ENCODE measurements at places on chromosomes 7 and 10.

GRCh38 chr7:81637534-81637933 is 132.3 kb downstream of the HGF start:
- no peak for DNase-seq

DNA sequence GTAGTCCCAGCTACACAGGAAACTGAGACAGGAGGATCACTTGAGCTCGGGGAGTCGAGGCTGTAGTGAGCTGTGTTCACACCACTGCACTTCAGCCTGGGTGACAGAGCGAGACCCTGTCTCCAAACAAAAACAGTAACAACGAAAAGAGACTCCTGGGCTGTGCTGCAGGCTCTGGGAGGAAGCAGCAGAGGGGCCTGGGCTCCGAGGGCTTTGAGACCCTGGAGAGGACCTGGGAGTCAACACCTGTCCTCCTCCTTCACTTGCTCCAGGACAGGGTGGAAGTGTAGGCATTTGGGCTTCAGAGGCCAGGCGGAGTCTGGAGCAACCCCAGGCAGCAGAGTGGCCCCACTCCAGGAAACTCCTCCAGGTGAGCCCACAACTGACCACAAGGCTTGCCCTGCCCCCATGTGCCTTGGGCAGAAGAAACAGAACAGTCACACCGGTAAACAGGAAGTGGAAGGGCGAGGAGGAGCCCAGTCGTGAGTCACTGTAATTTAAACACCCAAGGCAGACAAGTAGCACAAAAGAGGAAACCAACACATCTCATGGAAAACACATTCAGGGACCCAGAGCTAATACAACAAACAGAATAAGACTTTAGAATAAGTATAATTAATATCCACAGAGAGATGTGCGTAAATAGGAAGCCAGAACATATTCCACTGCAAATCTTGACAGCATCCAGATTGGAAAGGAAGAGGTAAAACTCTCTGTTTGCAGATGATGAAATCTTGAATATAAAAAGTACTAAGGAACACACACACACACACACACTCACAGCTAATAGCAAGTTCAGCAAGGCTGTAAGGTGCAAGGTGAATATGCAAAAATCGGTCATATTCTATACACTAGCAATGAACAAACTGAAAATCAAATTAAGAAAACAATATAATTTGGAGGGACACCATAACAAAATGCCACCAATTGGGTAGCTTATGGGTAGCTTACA is 20.5 kb upstream of the RASGEF1A start:
- no peak for DNase-seq

DNA sequence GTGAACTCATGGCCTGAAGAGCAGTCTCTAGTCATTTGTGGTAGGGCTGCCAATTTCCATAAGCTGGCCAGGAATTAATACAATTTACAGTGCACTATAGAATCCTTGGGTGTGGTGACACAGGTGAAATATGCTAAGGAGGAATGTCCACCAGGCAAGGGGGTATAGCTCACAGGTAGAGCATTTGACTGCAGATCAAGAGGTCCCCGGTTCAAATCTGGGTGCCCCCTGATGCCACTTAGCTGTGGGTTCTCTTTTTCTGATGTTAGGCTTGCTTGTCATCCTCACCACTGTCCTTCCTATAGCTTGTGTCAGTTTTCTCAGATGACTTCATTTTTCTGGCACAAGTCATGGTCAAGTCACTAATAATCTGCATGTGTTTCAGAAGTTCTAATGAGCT is 108.7 kb downstream of the ZNF467 start:
- DNase-seq: no peak

- no peak for DNase-seq
Observed at GRCh38 chr7:115037128-115037802, 115.4 kb downstream of the MDFIC start.

DNA sequence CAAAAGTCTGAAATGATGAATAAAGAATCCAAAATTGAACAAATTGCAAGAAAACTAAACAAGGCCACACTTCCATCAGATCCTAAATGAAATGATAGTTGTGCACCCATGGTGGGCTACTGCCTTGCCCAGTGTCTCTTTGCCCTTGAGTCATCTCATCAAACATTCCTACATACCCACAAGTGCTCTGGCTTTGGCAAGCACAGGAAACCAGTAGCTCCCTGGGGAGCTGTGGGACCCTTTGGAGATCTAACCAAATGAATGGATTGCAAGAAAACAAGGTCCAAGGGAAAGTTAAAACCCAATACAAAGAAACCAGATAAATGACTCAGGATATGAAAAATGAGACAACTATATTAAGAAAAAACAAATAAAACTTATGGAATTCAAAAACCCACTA is 129.8 kb upstream of the TMEM229A start:
- DNase-seq: no peak

DNA sequence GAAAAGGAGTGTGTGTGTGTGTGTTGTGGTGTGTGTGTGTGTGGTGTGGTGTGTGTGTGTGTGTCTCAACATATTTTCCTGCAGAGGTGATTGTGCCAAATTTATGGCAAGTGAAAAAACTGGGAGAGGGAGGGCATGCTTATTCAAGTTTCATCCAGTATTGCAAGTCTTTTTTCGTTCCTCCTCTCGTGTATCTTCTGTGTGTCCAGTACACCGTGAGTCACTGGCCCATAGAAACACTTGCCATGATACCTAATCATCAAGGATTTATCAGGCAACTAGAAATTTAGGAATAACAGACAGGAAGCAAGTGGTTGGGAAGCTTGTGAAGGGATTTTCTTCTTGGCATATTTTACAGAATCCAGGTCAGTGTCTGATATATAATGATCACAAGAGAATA is 820.5 kb downstream of the GATA3 start:
- no peak for DNase-seq

- DNase-seq: no peak
Observed at GRCh38 chr10:31939797-31940708, 11.4 kb upstream of the ARHGAP12 start.

DNA sequence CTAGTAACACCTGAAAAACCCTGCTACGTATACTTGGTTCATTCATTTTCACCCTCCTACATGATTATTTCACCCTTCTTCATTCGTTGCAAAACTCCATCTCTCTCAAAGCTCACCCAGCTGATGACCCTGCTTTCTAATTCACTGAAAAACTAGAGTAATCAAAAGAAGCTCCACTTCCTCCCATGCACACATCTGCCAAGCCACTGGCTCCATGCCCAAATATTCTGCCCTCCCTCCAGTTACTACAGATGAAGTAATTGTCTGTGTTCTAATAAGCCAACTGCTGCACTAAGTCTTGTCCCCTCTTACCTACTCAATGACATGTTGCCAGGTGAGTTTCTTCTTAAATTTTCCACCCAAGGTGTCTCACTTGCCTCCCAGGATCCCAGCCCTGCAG is 96.9 kb upstream of the CCDC71L start:
- DNase-seq: no peak

GRCh38 chr7:47253650-47254080 is 328.2 kb downstream of the TNS3 start:
- no peak for DNase-seq

DNA sequence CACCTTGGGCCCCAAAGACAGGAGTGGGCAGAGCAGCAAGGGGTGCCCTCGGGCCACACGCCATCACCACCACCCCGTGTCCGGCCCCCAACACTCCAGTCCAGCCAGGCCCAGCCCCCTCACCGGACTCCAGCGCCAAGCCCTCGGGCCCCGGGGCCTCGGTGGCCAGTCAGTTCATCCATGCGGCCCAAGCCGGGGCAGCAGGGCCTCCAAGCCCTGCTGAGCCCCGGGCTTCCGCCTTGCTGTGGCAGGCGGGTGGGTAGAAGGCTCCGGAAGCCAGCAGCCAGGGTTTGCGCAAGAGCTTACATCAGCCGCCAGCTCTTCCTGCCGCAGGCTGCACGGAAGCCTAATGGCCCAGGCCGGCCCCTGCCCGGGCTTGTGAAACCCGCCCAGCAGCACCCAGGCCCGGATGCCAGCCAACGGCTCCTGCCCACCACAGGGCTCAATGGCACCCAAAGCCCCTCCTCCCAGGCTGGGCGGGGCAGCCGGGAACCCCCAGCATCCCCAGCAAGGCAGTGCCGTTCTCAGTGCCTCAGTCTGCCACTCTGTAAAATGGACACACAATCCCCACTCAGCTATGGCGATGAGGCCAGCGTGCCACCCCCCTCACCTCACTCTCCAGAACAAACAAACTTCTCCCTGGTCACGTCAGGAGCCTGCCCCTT is 26.5 kb downstream of the TNRC18 start:
- peak; percentile 80 for DNase-seq

DNA sequence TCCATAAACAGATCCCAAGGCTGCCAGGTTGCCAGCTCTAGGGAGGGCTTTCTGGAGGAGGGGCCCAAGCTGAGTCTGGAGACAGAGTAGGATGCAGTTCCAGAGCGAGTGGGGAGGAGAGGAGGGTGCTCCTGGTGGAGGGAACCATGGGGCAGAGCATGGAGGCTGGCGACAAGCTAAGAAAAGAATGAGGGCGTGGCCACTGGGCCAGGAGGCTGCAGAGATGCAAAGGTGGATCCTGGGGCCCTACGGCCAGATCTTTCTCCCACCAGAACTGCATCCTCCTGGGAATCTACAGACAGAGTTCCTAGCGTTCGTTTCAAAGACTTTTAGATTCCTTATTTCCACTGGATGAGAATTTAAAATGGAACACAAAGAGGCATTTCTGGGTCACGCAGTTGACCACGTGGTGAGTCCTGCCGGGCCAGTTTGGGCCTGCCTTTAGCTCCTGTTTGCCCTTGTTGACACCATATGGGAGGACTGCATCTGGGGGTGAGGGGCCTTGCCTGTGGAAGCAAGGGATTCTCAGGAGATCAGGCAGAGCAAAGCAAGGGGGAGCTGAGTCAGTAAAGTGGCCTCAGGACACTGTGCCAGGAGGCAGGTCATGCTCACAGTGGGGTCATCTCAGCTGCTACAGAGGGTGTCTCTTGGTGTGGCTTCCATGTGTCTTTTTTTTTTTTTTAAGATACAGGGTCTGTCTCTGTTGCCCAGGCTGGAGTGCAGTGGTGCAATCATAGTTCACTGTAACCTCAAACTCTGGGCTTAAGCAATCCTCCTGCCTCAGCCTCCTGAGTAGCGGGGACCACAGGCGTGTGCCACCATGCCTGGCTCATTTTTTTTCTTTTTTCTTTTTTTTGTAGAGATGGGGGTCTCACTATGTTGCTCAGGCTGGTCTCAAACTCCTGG is 137.8 kb downstream of the SH3PXD2A start:
- DNase-seq: no peak

GRCh38 chr7:84191261-84191660 is 3.3 kb downstream of the SEMA3A start:
- DNase-seq: no peak

DNA sequence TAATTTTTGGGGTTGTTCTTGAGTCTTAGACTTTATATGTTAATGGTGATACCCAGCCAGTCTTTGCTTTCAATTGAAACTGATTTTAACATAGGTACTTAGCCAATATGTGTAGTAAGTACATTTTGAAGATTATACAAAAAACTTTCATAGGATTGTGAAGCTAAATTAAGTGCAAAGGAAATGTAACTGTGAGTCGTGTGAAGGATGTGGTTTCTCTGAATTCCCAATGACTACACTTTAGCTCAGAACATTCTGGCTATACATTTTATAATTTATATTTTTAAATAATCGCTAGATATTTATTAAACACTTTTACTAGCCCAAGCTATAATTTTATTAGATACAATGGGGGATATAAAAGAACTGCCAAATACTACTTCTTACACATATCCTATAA is 359.3 kb downstream of the PCLO start:
- no peak for DNase-seq

DNA sequence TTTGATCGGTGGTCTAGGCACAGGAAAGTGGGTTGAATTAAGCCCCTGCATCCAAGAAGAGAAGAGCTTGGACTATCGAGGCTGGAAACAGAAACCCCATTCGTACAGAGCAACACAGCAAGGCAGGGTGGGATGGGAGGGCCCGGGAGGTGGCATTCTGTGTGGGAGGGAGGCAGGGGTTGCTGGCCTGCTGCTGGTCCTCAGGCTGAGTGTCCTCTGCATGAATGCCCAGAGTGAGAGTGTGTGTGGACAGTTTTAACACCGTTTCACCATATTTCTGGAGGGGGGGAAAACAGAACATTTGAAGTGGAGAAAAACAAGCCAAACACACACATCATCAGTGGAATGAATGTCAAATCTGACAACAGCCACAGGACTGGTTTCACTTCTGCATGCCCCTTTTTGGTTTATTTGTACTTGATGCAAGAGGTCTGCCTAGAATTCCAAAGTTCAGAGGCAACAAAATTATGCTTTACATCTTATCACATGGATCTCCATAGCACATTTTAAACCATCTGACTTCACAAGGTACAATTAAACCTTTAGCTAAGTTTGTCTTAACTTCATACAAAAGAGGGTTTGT is 11.1 kb upstream of the ENO4 start:
- DNase-seq: no peak

- no peak for DNase-seq
Observed at GRCh38 chr10:132479603-132480221, 57.9 kb upstream of the INPP5A start.

DNA sequence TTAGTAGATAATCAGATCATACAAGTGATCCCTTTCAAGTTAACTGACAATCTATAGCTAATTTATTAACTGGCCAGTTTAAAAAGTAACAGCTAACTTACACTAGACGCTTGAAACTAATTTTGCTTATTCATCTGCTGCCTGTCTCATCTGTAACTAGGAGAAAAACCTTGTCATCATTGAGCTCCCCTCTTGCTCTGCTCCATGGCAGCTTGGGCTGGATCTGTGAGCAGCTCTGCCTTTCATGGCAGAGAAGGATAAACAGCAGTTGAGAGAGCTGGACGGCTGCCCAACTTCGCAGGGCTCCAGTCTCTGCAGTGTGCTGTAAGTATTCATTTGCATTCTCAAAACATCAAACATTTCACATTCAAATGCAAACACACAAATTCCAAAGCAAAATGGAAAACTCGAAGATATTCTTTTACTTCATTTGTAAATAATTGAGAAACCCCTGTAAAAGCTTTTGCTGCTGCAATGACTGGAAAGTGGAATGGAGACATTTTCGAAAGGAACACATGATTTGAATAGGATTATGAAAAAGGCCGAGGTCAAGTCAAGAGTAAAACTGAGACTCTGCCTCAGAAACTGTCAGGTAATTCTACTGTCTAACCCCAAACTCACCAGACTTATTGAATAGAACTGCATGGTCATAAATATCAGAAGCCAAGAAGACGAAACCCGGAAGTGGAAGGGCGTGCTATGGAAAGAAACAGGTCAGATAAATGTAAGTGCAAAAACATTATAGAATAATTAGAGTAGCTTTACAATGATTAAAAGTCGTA is 17.6 kb downstream of the SLC35B4 start:
- no peak for DNase-seq

Data from activated B cell treated with CpG ODN at 0.5 μM for 24 hours (primary cell).